ENCODE measurements at places on chromosomes 4 and X.

DNA sequence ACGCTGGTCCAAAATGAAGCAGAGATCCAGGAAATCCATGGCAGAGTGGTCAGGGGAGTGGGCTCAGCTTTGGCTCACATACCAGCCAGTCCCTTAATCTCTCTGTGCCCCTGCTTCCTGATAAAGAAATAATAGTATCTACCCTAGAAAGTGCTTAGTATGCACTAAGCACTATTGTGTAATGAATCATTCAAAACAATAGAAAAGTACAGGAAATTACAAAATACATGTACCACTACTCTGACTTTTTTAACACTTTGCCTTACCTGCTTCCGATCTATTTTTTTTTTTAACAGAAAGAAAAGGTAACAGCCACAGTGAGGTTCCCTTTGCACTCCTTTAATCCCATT lies 49.9 kb downstream of the TBC1D9 start:
- DNase-seq = no peak

GRCh38 chrX:20348139-20348538 lies 81.4 kb upstream of the RPS6KA3 start:
- no peak for DNase-seq

DNA sequence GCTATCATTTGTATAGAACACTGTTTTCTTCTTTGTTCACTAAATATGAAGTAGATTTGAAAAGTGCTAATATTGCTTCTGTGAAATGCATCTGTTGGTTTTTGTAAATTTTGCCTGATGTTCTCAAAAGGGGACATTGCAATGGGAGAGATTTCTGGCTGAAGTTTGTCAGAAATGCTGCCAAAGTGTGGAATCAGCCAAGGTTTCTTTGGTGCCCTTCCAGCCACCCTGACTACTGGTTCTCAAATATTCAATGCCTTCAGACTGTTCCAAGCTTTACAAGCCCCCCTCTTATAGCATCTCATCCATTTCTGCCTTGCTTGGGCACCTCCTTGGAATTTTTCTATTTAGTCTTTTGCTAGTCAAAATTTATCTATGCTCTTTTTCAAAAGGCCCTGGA lies 60.6 kb upstream of the TMLHE start:
- DNase-seq = no peak

- no peak for DNase-seq
These were observed 3.6 kb upstream of the SPP1 start for GRCh38 chr4:87971866-87972265.

DNA sequence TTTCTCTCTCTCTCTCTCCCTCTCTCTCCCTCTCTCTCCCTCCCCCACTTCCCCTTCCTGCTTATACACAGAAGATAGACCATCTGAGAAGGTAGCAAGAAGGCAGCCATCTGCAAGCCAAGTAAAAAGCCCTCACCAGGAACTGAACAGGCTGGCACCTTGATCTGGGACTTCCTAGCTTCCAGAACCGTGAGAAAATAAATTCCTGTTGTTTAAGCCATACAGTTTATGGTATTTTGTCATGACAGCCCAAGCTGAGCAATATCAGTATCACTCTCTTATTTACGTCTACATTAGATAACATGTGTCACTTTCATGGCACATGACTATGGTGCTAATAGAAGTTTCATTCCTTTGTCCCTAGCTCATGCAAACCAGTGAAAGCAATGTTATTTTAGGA lies 581.1 kb downstream of the INPP4B start:
- no peak for DNase-seq

DNA sequence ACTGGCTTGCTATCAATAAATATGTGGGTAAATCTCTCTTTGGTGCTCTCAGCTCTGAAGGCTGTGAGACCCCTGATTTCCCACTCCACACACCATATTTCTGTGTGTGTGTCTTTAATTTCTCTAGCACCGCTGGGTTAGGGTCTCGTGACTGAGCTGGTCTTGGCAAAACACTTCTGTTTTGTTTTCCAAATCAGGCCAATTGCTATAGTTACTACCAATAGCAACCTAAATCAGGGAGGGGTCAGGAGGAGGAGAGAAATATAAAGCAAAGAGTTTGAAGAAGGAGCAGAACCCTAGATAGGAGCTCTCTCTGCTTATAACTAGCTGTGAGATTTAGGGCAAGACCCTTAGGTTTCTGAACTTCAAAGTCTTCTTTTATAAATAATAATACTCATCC lies 250.5 kb upstream of the IGFBP7 start:
- no peak for DNase-seq

GRCh38 chr4:16869594-16870245 lies 28.7 kb downstream of the LDB2 start:
- DNase-seq = no peak

DNA sequence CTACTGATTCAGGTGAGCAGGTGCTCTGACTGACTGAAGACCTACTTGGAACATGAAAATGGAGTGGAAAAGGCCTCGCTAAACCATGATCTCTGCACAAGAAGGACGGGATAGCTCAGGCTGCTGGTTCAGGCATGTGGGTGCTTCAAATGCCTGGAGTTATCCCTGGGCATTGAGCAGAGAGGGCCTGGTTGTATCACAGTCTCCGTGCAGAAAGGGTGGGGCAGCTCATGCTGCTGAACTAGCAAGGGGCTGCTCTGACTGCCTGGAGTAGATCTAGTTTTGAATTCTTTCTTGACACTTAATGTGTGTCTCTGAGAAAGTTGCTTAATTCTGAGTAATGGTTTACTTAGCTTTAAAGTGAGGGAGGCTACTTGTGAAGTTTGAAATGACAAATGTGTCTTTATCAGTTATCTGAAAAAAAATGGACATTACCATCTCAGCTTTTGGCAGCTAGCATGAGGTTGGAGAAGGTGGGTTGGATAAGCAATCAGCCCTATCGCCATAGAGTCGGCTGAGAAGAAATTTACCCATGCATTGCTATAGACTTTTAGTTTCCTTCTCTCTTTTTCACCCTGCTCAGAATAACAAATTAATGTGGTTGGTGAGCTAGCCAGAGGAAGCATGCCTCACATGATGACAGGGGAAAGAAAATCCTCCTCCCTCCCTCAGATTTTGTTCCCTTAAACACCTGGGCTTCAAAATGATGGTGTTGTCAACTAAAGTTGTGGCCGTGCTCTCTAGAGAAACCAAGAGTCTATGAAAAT lies 832.4 kb downstream of the STIM2 start:
- no peak for DNase-seq

- no peak for DNase-seq
These were observed 518.9 kb downstream of the MID1IP1 start for GRCh38 chrX:39320165-39320564.

DNA sequence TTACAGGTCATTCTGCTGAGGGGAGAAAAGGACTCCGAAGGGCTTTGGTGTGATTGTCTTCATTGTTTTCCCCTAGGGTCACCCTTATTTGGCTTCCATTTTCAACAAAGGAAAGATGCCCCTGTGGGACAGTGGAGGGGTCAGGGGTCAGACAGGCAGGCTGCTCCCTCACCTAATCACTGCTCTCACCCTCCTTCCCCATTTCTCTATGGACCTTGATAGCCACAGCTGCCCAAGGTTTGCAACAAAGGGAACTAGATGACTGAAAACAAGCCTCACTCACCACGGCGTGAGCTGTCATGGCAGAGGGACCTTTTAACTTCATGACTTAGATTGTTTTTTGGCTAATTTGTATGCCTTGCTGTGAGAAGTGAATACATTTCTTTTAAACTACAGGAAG lies 40.7 kb downstream of the C4orf51 start:
- no peak for DNase-seq

DNA sequence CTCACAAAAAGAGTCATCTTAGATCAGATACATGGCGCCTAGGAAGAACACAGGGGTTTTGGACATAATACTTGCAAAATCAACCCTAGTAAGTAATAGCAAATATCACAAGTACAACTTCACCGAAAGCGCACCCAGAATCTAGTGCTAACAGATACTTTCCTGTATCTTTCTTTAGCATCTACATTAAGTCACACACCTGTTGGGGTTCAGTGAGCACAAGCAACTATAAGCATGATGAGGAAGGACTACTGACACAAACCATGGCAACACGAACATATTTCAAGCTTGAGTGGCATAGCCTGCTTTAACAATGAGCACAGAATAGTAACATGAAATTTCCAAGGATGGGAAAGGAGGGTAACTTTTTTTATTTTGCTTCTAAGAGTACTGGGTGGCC lies 116.1 kb downstream of the GPC3 start:
- no peak for DNase-seq

DNA sequence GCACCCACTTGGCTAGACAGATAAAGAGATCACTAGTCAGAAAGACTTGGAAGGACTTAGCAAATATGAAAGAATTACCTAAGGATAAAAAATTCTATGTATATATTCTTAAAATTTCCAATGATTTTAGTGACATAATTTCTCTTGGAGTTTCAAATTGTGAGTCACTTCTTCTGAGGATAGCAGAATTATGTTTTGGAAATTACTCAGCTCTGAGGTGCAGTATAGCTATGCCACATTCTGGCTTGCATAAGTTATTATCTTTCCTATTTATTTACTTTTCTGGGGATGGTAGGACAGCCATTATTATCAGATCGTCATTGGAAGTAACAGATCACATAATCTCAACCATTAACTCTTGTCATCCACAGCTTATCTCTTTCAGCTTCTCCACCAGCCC lies 853.5 kb downstream of the TRIML1 start:
- DNase-seq = no peak

GRCh38 chr4:181971411-181971810 lies 271.8 kb upstream of the TENM3 start:
- no peak for DNase-seq

DNA sequence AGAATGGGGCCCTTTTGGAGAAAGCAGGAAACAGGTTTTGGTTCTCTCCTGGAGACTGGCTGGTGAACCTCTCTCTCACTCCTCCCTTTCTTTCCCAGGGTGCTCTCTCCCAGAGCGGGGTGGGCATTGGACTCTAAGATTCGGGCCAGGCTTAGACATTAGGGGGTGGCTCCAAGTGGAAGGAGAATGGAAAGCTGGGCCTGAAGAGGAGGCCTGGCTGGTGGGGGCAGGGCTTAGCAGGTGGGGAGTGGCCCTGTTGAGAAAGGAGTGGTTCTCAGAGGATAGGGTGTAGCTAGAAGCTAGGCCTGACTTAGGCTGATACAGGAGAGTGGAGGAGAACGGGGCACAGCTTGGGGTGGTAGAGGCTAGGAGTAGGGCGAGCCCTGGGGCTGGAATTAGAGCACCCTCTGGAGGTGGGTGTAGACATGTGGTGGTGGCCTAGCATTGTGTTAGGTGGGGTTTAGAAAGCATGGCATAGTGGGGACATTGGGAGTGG lies 5.7 kb downstream of the PLP2 start:
- peak; percentile 21 for DNase-seq

DNA sequence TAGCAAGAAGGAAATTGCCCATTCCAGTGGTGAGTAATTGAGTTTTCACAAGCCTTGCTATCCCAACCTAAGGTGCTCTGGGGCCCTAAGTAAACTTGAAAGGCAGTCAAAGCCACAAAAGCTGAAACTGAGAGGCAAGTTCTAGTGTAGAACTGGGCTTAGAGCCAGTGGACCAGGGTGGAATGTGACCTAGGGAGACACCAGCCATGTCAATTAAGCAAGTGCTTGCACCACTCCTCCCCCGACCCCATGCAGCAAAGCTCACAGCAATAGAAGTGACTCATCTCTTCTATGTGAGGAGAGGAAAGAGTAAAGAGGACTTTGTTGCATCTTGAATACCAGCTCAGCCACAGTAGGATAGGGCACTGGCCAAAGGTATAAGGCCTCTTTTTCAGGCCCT lies 486.1 kb upstream of the POU3F4 start:
- DNase-seq = no peak

GRCh38 chr4:118353534-118354030 lies 779 bp upstream of the PRSS12 start:
- no peak for DNase-seq

DNA sequence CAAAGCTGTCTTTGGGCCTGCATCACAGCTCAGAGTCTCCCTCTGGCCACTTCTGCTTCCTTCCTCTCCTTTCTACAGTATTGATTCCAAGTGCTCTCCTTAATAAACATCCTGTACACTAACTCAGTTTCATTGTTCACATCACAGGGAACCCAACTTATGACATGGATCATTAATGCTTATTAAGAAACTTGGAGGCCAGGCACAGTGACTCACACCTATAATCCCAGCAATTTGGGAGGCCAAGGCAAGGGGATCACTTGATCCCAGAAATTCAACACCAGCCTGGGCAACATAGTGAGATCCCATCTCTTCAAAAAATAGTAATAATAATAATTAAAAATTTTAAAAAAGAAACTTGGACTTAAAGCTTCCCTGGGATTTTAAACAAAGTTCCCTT lies 89.2 kb upstream of the EFHC2 start:
- no peak for DNase-seq

Data from CD4-positive, alpha-beta T cell treated with Interferon alpha-2 for 1 hour (primary cell).